Erythroblast (primary cell): ENCODE measurements at places on chromosomes 5 and 9.

DNA sequence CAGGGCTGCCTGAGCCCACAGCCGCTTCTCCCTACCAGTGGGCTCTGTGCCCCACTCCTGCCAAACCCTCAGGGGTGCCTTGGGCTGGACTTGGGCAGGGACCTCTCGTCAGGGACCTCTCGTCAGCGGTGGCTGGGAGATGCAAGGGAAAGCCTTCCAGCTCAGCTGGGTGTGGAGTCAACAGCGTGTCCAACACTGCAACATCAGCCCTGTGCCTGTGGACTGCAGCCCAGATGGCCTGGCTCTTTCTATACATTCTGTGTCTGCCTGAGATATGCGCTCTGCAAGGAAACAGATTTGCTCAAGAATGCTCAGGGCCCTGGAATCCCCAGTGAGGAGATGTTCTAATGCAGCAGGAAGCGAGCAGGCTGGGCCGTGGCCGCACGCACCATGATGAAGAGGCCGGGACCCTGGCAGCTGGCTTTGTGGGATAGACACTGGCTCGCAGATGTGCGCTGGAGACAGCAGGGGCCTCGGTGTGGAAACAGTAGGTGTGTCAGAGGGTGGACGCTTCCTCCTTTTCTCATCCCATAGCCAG is 85.0 kb upstream of the COL5A1 start:
- no peak for DNase-seq

DNA sequence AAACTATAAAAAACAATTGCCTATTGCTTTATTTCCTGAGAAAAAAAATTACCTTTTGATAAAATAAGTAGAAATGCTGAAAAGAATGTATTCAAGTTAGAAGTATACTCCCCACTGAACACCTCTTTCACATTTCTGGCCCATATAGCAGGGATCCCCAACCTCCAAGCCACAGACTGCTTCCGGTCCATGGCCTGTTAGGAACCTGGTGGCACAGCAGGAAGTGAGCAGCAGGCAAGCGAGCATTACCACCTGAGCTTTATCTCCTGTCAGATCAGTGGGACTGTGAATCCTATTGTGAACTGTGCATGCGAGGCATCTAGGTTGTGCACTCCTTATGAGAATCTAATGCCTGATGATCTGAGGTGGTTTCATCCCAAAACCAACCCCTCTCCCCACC is 563.9 kb downstream of the RAB3C start:
- DNase-seq: no peak

DNA sequence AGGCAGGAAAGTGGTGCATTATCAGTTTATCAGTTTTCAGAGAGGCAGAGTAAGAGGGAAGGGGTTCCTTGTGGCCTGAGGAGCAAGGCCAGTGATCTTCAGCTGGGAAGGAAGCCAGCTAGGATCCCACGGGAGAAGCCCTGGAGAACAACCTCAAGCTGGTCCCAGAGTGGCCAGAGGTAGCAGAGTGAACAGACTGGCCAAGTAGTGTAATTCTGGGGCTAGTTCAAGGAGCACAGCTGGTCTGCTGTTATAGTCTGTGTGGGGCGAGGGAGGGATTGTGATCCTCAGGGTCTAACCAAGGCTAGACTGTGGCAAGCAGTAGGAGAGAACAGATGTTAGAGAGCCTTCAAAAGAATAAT is 164.6 kb downstream of the CARTPT start:
- no peak for DNase-seq

DNA sequence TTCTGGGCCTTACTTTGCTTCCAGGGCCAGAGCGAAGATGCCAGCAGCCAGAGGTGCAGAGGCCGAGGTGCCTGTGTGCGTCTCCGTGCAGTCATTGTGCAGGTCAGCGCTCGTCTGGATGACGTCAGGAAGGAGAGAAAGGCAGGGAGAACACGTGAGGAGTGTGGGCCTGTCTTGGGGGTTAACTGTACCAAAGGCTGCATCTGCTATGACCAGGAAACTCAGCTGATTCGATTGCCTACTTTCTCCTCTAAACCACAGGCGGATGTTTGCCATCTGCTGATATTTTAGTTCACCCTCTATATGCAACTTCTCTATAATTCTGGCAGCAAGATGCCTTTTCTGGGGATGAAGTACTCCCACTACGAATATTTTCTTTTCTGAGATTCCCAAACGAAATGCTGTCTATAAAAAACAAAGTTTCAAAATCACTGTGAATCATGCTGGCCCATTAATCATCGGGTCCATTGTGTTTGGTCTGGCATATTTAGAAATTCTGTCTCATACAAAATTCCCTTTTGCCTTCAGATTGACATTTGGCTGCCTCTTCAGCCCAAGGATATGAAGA is 24.8 kb downstream of the PCSK1 start:
- no peak for DNase-seq

GRCh38 chr9:126504977-126505455 is 108.7 kb upstream of the LMX1B start:
- DNase-seq: no peak

- no peak for DNase-seq
These were observed 183.7 kb downstream of the PDE4D start for GRCh38 chr5:59709846-59710245.

DNA sequence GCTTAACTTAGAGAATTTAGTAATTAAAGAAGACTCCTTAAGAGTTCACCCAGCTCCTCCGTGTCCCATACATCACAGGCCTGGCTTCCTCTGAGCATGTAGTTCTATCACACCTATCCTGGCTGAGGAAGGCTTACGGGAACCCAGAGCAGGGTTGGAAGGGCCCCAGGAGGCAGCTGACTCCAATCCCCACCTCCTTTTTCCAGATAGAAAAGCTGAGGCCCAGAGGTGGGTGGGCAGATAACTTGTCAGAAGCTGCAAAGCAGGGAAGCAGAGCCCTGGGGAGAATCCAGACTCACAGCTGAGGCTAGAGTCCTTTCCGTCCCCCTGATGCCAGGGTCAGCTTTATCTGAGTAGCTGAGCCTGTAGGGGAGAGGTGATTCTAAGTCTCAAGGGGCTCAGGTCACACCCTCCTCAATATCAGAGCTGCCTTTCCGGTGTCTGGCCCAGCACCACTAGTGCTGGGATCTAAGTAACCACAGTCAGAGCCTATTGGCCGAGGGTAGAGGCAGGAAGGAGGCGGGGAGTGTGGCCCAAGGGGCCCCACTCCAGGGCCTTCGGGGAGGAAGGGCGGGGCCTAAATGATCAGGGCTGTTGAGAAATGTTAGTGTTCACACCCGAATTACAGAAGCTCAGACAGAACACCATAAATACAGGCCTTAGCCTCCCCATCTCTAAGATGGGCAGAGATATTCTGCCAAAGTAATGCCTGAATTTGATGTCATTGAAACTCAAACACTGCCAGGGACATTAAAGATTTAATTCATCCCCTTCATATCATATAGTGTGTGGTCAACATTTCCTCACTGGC is 9.9 kb downstream of the CCDC69 start:
- DNase-seq: peak; percentile 94

GRCh38 chr5:67291671-67292070 is 95.1 kb upstream of the CD180 start:
- DNase-seq: no peak

GRCh38 chr9:96141666-96142065 is 160.3 kb downstream of the HSD17B3 start:
- DNase-seq: no peak

- peak; percentile 3 for DNase-seq
These were observed 1.4 kb downstream of the ADAMTS2 start for GRCh38 chr5:179343719-179344430.

- DNase-seq: no peak
These were observed 29.4 kb upstream of the HSD17B3 start for GRCh38 chr9:96331236-96331947.

- peak; percentile 43 for DNase-seq
These were observed 218.4 kb upstream of the KLF4 start for GRCh38 chr9:107707915-107708441.

DNA sequence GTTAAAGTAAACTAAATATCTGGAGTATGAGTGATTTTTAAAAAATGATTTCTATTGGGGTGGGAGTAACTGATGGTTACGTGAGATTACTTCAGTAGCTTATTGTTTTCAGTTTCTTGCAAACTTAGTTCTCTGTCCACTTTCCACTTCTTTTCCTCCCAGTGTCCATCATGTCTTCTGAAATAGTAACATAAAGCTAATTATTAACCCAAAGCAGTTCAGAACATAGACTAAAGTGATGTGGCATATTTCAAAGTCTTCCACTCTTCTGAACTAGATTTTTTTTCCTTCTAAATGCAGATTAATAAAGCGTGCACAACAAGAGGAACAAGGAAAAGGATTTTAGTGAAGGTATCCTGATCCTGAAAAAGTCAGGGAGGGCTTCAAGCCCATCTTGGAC is 114.1 kb downstream of the MAN2A1 start:
- DNase-seq: no peak

DNA sequence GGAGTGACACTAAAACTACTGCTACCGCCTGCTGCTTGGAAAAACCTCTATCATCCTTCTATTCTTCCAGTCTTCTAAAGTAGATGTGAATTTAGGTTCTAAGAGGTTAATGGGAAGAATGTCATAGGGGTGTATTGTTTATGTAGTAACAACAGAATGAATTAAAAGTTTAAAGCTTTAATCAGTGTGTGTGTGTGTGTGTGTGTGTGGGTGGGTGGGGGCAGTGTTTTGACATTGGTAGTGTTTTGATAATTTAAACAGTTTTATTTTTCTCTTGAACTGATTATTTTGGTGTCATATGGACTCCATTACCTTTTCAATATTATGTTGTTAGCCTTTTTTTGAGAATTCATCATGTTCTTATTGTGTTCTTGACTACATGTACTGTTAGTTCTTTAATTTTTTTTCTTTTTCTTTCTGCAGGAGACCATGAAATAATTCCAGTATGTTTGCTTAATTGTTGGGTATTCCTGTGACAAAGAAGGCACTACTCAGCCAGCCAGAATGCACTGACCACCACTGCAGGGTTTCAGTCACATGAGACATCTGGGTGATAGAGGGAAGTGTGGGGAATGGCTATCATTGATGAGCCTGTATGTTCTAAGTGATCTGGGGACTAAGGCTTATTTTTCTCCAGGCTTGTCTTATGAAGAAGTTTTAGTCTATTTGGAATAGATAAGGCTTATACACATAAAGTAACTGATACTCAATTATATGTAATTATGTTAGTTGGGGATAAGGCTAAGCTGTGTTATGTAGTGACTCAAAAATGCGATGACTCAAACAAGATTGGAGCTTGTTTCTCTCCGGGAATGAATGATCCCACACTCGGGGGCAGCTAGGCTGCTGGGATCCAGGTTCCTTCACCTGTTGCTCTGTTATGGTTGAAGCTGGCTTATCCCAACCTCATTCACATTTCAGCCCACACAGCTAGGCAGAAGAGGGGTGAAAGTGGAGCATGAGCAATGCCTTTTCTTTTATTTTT is 50.2 kb upstream of the ACTBL2 start:
- no peak for DNase-seq

DNA sequence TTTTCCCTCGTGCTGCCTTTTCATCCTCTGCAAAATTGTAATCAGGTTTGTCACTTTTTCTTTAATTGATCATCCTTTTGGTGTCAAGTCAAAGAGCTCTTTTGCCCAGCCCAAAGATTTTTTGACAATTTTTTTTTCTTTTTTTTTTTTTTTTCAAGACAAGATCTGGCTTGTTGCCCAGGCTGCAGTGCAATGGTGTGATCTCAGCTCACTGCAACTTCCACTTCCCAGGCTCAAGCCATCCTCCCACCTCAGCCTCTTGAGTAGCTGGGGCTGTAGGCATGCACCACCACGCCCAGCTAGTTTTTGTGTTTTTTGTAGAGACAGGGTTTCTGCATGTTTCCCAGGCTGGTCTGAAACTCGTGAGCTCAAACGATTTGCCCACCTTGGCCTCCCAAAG is 36.7 kb downstream of the CDK7 start:
- DNase-seq: peak; percentile 69

- DNase-seq: no peak
These were observed 171.2 kb upstream of the KIF2A start for GRCh38 chr5:62134811-62135210.

DNA sequence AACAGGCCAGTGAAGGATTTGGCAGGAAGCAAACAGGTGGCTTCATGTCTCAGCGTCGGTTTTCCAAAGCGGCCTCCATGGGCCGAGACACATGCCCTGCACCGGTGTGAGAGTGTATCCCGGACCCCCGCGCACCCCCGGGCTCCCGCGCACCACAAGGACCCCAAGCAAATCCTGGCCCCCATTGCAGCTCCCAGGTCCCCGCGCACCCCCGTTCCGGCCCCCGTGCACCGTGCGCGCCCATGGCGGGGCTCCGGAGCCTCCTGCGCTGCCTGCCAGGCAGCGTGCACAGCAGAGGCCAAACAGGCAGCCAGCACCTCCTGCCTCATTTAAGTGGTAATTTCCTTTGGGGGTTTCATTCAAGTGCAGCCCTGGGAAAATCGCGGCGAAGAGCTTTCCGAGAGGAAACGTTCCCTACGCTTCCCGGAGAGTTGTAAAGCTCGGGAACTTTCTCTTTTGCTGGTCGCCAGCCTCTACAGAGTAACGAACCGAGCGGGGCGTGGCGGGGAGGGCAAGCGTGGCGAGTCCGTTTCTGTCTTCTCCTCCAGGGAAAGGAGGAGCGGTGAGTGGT is 145.5 kb upstream of the SLC24A2 start:
- no peak for DNase-seq

GRCh38 chr9:126451316-126451885 is 124.8 kb downstream of the MVB12B start:
- no peak for DNase-seq

- DNase-seq: no peak
These were observed 469.0 kb downstream of the PDE4D start for GRCh38 chr5:59424515-59424914.

GRCh38 chr5:118236108-118236849 is 752.1 kb downstream of the DTWD2 start:
- no peak for DNase-seq

- peak; percentile 44 for DNase-seq
These were observed at the start of gene UBTD2 for GRCh38 chr5:172283020-172283861. TSS of gene UBTD2 (minus strand) at chr5:172283764. CDS start at chr5:172283665, 99 bp downstream.

GRCh38 chr5:67315082-67315989 is 118.7 kb upstream of the CD180 start:
- no peak for DNase-seq

DNA sequence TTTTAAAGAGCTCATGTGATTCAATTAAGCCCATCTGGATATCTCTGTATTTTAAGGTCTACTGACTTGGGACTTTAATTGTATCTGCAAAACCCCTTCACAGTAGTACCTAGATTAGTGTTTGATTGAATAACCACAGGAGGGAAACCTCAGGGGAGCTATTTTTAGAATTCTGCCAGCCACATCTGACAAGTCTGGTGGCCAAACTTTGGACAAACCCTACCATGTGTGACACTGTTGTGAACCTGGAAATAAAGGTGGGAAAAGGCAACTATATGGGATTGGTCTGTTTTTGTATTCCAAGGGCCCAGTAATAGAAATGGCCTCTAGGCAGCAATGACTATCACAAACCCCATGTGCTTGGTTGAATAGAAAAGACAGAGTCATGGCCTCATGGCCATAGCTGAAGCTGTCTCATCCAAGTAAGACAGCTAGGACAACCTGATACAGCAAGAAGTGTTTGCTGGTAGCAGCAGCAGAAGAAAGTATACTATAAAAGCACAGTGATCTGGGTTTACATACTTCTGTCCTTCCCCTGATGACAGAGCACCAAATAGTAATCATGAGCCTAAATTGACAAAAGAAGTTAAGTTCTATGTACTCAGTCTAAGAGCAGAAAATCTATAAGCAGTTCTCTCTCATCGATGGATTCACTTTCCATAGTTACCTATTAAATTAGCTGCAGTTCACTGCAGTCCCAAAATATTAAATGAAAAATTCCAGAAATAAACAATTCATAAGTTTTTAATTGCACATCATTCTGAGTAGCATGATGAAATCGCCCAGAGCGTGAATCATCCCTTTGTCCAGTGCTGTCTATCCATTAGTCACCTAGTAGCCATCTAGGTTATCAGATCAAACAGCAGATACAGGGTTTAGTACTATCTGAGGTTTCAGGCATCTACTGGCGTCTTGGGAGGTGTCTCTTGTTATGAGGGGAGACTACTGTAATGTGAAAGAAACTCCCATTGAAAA is 189.8 kb downstream of the ARHGAP26 start:
- no peak for DNase-seq
